ENCODE measurements at places on chromosomes 3 and 15. TPM values are rescaled to one million over a fixed set of nuclear protein-coding genes. Genes with fewer than 3 reads are reported as not detected.

The SGO1 gene
- total RNA-seq = 0.05 TPM

The TP53BP1 gene
- 86.4 TPM for total RNA-seq

The SNURF gene
- total RNA-seq = 19.6 TPM

The SH2D7 gene
- 0.31 TPM for total RNA-seq

The CNTN4 gene
- total RNA-seq = not detected

The TMEM108 gene
- 20.7 TPM for total RNA-seq

The GABRR3 gene
- not detected for total RNA-seq

The IL5RA gene
- not detected for total RNA-seq

The TPRA1 gene
- 41.6 TPM for total RNA-seq

The MPI gene
- 334 TPM for total RNA-seq

The COLQ gene
- total RNA-seq = 24.8 TPM

The LCTL gene
- total RNA-seq = 0.13 TPM

The FILIP1L gene
- 10.8 TPM for total RNA-seq

The DAZL gene
- not detected for total RNA-seq

The P2RY1 gene
- total RNA-seq = not detected
